ENCODE measurements at places on chromosomes 6 and 20.

- DNase-seq, result peak; percentile 14
Measured at GRCh38 chr6:46734867-46735719, at the start of gene PLA2G7. TSS of gene PLA2G7 (minus strand) at chr6:46735375. CDS start at chr6:46722891, 12,484 bp downstream.

DNA sequence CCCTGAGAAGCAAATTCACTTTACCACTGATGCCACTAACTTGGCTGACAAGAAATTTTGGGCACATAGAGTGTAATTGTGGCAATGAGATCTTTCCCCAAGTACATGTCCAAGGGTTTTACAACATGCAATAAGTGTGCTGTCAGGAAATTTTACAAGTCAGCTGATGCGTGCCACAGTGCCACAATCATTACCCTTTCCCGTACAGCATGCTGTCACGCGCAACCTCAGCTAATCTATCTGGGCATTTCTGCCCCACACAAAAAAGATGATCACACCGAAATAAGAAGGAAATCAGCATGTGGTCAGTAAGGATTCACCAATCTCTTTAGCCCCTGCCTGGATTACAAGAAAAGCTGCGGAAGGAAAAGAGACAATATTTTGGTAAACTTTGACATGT, 163.6 kb upstream of the PREP start:
- no peak for DNase-seq

DNA sequence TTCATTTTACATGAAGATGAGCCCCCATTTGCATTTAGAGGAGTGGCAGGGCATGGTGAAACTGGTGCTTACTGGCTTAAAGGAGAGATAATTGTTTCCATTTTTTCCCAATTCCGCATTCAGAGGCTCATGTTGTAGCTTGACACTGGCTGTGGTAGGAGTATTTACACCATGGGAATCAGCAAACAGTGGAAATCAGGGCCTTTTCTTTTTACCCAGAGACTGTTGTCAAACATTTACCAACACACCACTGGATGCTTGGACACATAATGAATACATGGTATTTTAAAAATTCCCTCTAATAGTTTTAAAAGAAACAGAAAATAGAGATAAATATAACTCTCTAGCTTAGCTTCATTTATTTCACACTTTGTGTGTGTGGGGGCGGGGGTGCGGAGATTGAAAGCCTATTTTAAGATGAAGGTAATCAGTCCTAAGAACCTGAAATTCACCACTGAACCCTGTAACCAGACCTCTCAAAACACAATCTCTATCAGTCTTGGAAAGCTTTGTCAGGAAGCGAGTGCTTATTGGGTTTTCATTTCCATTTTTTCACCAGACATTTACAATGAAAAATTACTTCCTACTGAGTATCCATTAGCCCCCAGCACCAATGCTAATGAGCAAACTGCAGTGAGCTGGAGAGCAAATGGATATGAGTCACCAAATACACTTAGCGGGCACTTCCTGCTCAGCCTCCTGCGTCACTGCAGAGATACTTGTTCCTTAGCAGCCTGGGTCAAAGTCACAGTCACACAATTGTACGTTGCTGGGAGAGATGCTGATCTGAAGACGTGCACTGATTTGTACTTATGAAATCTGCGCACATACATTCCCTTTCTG, 532.0 kb downstream of the BCKDHB start:
- DNase-seq, result no peak

GRCh38 chr6:142167071-142167470, 20.0 kb downstream of the VTA1 start:
- DNase-seq, result no peak

GRCh38 chr6:95790787-95791186, 213.5 kb downstream of the MANEA start:
- DNase-seq, result no peak

DNA sequence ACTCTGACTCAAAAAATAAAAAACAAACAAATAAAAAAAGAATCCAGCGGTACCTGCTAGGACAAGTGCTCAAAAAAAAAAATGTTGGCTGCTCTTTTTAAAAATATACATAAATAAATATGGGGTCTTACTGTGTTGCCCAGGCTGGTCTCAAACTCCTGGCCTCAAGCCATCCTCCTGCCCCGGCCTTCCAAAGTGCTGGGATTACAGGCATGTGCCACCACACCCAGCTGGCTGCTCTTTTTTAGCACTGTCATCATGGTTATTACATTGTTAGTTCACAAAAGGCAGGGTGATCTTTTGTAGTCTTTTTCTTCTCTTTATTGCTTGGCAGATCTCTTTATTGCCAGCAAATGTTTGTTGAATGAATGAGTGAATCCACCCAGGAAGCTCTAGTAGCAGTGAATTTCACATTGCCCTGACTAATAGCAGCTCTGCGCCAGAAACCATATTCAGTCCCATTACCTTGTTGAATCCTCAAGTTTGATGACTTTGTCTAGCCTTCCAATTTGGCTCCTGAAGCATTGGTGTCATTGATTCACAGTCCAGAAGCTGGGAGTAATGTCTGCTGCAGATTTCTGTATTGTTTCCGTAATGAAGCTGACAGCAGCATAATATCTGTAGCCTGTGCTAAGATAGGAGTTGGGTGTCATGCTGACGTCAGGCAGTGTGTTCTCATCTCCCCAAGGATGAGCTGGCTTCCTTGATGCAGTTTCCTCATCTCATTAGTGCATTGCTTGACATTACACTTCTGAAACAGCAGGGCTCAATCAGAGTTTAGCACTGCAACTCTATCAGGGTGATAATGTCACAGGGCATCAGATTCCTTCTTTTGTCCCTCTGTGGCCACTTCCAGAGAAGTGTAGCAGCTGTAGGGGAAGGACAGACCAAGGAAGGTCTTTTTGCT, 84.9 kb upstream of the TGM3 start:
- DNase-seq, result no peak

DNA sequence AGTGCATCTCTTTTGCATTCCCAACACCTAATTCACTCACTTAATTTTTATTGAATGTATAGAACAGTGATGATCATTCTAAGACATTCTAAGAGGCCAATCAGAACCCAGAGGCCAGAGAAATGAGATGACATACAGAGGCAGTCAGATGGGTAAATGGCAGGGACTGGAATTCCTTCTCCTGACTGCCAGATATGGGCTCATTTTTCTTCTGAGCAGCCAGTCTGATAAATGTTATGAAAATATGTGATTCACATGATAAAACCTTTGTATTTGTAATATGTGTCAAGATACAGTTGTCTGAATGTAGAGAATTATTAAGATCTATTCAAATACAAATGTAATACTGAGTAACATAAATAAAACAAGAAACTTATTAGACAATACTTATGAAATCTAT, 277.8 kb downstream of the EPM2A start:
- no peak for DNase-seq

DNA sequence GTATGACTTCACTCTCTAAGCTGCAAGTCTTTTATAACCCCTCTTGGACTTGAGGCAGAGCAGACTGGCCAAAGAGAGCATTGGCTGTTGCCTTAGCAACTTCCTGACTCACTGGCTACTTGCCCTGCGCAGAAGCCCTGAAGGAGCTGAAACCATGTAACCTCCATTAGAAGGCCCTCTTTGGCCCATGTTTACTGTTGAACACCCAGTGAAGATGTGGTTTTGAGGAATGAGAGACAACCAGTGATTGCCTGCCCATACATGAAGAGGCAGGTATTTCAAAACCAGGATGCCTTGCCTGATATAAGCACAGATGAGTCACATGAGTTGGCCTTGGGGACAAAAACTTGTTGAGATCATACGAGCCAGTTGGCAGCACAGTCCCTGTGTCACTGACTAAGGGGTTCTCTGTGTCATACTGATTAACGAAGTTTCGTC, 182.5 kb downstream of the EDN1 start:
- no peak for DNase-seq

DNA sequence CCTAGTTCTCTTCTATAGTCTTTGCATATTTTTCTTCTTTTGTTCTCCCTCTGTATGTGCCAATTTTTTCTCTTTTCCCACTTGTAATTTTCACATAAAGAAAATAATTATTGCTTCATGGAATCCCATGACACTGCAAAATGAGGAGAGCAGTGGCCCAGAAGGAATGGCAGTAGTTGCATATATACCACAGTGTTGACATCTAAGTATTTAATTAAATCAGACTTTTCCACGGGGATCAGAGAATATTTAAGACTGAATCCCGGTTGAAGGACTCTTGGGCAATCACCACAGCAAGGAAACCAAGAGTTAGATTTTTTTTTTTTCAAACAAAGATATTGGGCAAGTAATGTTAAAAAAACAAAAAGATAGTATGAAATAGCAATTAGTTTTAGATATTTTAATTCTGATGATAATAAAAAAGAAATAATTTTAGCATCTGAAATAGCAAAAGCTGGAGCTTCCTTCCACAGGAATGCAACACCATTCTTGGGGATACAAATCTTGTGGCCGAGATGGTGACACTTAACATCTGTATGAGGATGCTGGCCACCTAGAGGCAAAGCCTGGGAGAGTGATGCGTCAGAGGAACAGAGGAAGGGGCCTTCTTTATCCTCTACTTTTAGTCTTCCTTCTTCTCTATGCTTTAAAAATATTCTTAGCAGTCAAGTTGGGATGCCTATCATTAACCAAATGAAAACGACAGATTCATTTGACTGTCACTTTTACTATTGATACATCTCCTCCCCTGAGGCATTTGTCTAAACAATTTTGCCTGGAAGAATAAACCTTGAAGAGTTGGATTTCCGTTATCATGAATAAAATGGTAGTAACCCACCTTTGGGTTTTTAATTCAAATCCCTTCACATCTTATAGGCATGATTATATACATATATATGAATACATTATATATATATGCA, 356.2 kb downstream of the GJA1 start:
- DNase-seq, result no peak

- no peak for DNase-seq
Measured at GRCh38 chr6:63635215-63635587, 401 bp upstream of the PHF3 start.

GRCh38 chr6:33505548-33506370, 51.4 kb downstream of the ZBTB9 start:
- DNase-seq, result no peak

DNA sequence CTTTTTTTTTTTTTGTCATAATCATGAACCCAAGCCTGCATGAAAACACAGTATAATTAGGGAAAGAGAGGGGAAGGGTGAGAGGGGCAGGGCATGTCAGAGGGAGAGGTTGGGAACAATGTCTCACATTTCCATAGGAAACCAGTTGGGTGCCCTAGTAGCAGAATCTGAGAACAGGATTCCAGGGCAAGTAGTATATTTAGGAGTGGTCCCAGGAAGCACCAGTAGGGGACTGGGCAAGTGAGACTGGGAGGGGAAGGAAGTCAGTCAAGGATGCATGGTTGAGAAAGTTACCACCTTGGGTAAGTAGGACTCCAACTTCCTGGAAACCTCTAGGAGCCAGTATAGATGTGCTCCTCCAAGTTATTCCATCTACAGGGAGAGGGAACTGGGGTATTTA, 88.6 kb upstream of the MAFB start:
- no peak for DNase-seq

- no peak for DNase-seq
Measured at GRCh38 chr20:46544576-46544975, 5.9 kb downstream of the OCSTAMP start.

- no peak for DNase-seq
Measured at GRCh38 chr20:25510202-25510601, 75.1 kb downstream of the NINL start.

DNA sequence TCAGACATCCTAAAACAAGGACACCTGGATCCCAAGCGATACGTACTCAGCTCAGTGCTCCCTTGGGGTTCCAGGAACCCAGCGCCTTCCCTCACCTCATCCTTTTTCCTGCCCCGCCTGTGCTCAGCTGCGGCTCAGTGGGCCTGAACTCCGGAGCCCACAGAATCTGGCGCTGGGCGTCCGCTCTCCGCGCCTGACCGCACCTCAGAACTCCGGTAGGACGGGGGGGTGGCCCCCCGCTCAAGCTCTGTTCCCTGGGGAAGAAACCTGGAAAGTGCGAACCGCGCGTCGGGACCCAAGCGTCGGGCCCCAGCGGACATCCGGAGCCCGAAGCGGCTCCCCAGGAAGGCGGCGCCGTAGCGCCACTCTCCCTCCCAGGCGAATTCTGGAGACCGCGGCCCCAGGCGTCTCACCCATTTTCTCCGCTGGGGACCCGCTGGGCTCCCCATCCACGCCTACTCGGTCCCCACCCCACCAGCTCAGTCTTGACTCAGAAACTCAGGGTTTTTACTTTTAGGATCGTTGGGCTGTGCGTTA, 336 bp upstream of the LY6G5C start:
- peak; percentile 11 for DNase-seq

DNA sequence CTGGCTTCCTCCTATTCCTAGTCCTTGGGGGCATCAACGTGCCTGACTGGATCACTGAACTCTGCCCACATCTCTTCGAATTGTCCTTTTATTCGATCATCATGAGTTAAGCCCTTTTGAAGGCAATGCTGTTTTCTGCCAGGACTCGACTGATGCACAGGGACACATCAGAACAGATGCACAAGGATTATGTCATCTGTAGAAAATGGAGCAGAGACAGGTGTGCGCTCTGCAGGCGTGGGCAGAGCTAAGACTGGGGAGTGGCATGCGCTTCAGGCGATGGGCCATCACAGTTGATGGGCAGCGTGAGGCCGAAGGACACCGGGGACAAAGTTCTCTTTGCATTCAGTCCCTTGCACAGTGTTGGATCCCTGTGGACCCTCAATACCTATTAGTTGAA, 13.1 kb downstream of the GABRR1 start:
- no peak for DNase-seq

DNA sequence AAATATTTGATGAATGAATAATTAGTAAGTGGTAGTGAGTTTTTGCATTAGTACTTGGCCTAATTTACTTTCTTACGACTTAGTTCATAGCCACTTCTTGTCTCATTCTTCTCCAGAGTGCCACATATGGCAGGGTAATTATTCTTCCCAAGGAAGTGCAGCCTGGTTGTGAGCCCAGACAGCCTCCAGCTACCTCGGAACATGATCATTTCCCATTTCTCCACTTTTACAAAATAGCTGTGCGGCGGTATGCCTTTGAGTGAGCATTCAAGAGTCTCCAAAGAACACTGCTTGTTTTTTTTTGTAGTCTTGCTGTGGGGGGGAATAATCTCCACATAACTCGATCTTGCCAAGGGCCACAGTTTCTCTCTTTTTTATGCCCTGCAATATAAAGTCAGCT, 765.0 kb downstream of the HDGFL1 start:
- no peak for DNase-seq

DNA sequence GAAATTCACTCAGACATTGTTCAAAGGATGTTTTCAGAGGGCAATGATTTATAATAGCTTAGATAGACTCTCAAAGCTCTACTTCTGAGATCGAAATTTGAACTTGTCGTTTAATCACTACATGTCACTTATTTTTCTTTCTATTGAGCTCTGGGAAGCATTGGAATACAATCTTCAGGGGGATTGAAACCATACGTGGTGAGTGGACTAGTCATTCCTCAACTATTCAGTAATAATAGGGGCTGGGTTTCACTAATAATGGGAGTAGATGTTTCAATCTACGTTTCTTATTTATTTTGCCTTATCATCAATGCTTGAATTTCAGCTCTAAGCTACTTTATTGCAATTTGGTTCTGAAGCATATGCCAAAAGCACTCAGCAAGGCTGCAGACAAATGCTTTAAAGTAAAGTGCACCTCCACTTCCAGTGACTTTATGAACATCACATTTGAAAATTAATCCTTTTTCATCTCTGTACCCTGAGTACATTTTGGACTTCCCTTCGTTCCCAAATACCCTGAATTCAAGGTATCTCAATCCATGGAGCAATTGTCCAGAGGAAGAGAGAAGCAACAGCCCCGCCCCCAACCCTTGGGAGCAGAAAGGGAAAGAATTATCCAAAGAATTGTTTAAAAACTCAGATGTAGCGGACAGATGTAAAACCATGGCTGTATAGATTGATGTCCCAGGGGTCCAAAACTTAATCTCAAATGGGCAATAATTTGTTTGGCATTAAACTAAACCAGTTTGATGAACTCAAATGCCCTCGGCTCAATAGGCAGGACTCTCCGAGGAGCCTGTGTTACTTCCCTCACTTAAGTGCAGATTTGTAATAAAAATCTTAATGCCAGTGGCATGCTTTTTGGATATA, 68.1 kb downstream of the HFE start:
- no peak for DNase-seq

Measured in anterior cingulate cortex (tissue), 58 donors.